ENCODE measurements at places on chromosomes 7 and 10. TPM values are rescaled to one million over a fixed set of nuclear protein-coding genes. Genes with fewer than 3 reads are reported as not detected.

The SMO gene
- total RNA-seq: 0.22 TPM

GRCh38 chr10:34213193-34213804, 601.8 kb downstream of the PARD3 start:
- no peaks in the 10 kb centered on the region for H3K36me3 ChIP-seq
- no peaks in the 10 kb centered on the region for H3K27me3 ChIP-seq
- DNase-seq: no peak
- H3K27ac ChIP-seq: no peak overlapping the region
- H3K4me3 ChIP-seq: no peak overlapping the region
- no peaks in the 10 kb centered on the region for H3K4me1 ChIP-seq

DNA sequence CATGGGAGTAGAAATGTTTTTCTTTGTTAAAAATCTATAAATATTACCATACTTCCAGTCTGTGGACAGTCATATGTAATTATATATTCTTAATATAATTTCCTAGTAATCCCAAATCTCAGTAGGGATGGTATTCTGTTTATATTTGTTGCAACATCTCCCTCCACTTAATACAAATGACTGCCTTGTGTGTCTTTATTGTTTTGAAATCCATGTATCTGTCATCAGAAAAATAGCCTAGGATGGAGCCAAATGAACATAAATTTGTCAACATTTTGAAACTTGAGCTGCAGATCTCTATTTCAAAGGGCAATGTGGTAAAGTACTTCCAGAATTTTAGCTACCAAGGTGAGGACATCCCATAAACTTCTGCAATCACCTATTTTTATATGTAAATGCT, 290.7 kb downstream of the TSPAN12 start:
- no peaks in the 10 kb centered on the region for H3K27me3 ChIP-seq
- no peak overlapping the region for H3K27ac ChIP-seq
- no peak overlapping the region for H3K4me3 ChIP-seq
- no peaks in the 10 kb centered on the region for H3K4me1 ChIP-seq
- H3K36me3 ChIP-seq: no peaks in the 10 kb centered on the region

GRCh38 chr7:112596260-112596659, 115.5 kb downstream of the LSMEM1 start:
- no peak overlapping the region for H3K4me3 ChIP-seq
- H3K27ac ChIP-seq: no peak overlapping the region
- DNase-seq: no peak

The ZEB1 gene
- 38.0 TPM for total RNA-seq

- H3K4me1 ChIP-seq: peaks cover 19% of the 10 kb centered on the region
- DNase-seq: peak; percentile 32
- no peak overlapping the region for H3K27ac ChIP-seq
- no peaks in the 10 kb centered on the region for H3K27me3 ChIP-seq
These were observed 125.0 kb downstream of the FAM53B start for GRCh38 chr10:124619195-124619594.

DNA sequence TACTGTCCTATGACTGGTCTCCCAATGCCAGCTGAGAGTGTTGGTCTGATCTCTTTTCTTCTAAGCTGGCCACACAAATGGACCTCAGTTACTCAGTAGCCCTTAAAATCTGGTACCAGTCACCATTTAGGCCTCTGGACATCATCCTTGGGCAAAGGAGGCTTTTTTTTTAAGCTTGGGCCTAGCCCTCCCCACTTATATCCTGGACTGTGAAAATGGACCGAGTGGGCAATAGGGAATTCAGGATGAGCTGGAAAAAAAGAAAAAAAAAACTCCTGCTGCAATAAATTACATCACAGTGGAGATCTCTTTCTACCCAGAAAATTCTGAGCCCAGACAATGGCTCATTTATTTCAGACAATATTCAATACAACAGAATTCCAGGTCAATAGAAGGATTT, 68.4 kb downstream of the PARP12 start:
- H3K27me3 ChIP-seq: no peaks in the 10 kb centered on the region
- no peak for DNase-seq
- H3K4me3 ChIP-seq: no peak overlapping the region
- H3K27ac ChIP-seq: no peak overlapping the region
- no peaks in the 10 kb centered on the region for H3K4me1 ChIP-seq

DNA sequence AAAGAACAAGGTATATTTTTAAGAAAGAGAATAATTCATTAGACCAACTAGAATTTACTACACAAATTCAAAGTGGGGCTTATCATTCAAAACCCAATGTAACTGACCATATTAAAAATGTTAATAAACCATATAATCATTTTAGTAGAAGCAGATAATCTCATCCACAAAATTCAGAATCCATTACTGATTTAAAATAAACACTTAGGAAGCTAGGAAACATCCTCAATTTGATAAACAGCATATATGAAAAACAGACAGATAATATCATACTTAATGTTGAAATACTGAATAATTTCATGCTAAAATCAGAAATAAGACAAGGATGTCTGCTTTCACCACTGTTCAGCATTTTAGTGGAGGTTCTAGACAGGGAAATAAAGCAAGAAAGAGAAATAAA, 902.8 kb upstream of the PHF14 start:
- no peak for DNase-seq
- H3K27ac ChIP-seq: no peak overlapping the region
- no peaks in the 10 kb centered on the region for H3K36me3 ChIP-seq
- no peak overlapping the region for H3K4me3 ChIP-seq

DNA sequence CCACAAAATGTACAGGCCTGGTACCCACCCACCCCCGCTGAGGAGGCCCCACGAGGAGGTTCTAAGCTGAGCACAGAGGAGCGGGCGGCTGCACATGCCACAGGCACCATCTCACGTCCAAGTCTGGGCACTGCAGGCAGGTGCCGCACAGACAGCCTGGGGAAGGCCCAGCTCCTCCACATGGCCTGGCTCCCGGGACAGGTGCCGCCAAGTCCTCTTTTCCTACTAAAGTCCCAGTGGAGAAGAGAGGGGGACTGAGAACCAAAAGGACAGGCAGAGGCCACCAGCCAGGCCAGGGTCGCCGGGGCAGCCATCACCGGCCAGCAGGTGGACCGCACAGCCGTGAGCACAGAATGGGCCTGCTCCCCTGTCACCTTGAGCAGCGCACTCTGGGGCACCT, 91.1 kb downstream of the MAD1L1 start:
- no peak overlapping the region for H3K4me3 ChIP-seq
- no peak for DNase-seq
- H3K27me3 ChIP-seq: no peaks in the 10 kb centered on the region
- no peak overlapping the region for H3K27ac ChIP-seq

The NSUN5 gene
- total RNA-seq: 66.6 TPM

The A1CF gene
- not detected for total RNA-seq

DNA sequence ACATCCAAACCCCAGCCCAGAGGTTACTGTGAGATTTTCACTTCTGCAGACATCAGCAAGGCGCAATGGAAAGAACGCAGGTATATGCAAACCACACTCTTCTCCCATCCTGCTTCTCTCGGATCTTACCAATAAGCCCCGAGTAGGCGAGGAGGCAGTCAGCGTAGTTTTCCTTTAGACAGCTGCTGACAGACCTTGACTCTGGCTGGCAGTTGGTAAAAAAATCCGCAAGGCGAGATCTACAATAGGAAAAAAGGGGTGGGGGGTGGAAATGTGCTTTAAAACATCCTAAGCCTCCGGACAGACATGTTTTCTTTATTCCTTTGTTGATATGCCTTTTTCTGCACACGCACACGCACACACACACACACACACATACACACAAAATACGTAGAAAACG, 176.5 kb downstream of the GFRA1 start:
- no peak overlapping the region for H3K27ac ChIP-seq
- no peaks in the 10 kb centered on the region for H3K27me3 ChIP-seq
- H3K4me3 ChIP-seq: no peak overlapping the region
- H3K36me3 ChIP-seq: no peaks in the 10 kb centered on the region
- DNase-seq: no peak
- H3K4me1 ChIP-seq: no peaks in the 10 kb centered on the region

DNA sequence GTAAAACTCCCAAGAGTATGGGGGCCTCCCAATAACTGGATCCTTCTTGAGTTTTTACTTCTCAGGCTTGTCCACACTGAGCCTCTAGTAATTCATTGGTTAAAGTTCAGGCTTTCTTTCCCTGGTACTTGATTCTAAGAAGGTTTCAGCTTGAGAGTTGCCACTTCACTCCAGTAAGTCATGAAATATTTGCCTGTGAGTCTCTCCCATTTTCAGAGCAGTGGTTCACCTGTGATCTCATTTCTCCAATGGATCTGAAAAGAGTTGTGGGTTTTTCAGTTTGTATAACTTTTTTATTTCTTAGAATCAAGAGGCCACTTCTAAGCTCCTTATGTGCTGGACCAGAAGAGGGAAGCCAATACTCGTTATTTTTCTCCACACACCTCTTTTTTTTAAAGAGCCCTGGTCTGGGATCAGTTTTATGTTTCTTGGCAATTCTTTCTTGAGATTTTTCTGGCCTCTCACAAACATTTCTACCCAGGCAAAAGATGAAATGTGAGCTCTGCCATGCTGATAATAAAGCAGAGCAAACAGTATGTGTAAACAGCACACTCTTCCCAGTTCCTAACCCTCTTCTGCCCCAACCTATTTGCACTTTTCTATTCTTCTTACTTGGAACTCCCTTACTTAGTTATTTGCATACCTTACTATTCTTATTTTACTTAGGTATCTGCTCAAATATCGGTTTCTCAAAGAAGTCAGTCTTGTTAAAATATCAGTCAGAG, 983.4 kb downstream of the CCSER2 start:
- no peak for DNase-seq
- no peaks in the 10 kb centered on the region for H3K27me3 ChIP-seq
- no peaks in the 10 kb centered on the region for H3K36me3 ChIP-seq
- no peak overlapping the region for H3K27ac ChIP-seq
- no peaks in the 10 kb centered on the region for H3K4me1 ChIP-seq

The PRSS37 gene
- not detected for total RNA-seq

The OPALIN gene
- total RNA-seq: not detected

The MKI67 gene
- 113 TPM for total RNA-seq

The NFKB2 gene
- total RNA-seq: 323 TPM

GRCh38 chr7:98368716-98369115, 32.2 kb downstream of the BAIAP2L1 start:
- no peak overlapping the region for H3K4me3 ChIP-seq
- no peaks in the 10 kb centered on the region for H3K4me1 ChIP-seq
- no peak for DNase-seq
- H3K36me3 ChIP-seq: no peaks in the 10 kb centered on the region

DNA sequence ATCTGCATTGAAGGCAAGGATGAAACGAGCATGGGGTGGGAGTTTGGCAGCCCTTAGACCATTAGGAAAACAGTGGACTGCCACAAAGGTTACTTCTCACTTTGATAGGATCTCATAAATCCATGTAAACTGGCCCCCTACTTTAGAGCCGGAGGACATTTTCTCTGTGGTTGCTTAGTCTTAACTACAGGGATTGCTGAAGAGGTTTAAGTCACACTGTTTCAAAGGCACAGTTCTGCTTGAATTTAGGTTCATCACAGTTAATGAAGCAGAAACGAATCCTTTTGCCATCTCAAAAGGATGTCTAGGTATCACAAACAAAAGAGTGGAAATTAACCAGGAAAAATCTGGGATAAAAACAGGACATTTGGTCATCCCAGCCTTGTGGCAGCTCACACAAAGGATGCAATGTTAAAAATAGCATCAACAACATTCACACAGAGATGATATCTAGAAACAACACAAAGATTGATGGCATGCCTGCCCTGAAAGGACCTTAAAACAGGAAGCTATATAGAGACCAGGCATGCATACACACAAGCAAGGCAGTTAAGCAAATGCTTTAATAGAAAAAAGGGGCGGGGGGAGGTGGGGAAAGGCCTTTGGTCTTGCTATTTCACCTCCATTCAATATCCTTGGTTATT, 74.0 kb downstream of the DOCK4 start:
- no peaks in the 10 kb centered on the region for H3K36me3 ChIP-seq
- DNase-seq: no peak
- H3K27ac ChIP-seq: no peak overlapping the region
- H3K4me1 ChIP-seq: no peaks in the 10 kb centered on the region
- no peak overlapping the region for H3K4me3 ChIP-seq

DNA sequence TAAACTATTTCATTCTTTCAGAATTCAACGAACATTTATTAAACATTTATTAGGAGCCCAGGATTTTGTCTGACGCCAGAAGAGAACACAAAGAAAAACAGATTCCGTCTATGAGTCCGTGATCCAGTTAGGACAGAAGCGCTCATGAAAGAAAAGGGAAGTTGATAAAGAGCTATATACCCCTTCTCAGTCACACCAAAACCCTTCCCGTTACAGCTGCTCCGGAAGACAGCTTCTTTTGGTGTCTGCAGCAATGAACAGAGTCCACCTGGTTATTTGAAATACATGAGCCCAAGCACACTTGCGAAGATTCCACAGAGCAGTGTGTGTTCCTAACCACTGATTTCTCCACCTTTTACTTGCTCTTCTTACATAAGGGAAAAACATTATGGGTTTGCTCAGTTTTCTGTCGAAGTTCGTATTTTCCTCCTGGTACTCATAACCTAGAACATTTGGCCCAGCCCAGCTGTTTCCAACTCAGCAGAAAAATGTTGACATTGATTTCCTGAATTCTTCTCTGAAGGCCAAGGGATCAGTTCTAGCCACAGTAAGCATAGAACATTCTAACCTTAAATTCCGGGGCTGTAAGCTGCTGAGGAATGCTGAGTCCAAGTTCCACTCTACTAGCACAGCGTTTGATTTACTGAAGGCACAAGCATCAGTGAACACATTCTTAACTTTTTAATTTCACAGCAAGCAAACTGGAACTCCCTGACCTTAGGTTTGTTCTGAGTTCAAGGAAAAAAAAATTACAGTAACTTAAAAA, 206.5 kb downstream of the SORCS1 start:
- no peaks in the 10 kb centered on the region for H3K4me1 ChIP-seq
- H3K27me3 ChIP-seq: no peaks in the 10 kb centered on the region
- no peak overlapping the region for H3K4me3 ChIP-seq
- H3K27ac ChIP-seq: no peak overlapping the region
- H3K36me3 ChIP-seq: no peaks in the 10 kb centered on the region

The EN2 gene
- total RNA-seq: not detected

DNA sequence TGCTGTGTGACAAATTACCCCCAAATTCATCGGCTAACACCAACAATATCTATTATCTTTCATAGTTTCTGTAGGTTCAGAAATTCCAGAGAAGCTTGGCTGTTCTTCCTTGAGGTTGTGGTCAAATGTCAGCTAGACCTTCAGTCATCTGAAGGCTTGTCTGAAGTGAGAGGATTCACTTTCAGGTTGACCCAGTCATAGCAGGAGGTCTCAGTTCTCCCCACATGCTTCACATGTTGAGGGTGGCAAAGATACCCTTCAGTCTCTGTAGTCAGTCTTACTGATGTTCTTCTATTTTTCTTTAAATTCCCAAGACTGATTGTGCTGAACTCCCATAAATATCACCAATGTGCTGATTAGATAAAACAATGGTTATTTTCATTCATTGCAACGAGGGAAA, 1692.0 kb downstream of the REEP3 start:
- no peaks in the 10 kb centered on the region for H3K4me1 ChIP-seq
- no peaks in the 10 kb centered on the region for H3K27me3 ChIP-seq
- H3K27ac ChIP-seq: no peak overlapping the region
- H3K4me3 ChIP-seq: no peak overlapping the region
- no peak for DNase-seq

DNA sequence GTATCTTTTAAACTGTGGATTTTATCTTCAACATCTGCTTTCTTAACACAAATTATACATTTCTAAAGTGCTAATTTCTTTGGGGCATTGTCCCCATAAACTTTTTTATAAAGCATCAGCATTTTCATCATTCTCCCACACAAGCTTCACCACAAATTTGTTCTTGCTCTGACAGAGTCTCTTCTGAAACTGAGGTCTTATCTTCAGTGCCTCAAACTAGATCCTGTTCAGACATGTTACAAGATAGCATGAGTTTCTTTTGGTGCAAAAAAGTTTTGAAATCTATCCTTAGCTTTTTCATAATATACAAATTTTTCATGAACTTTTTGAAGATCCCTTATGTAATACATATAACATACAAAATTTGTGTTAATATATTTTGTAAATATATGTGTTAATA, 346.6 kb downstream of the IPMK start:
- no peaks in the 10 kb centered on the region for H3K4me1 ChIP-seq
- DNase-seq: no peak
- no peaks in the 10 kb centered on the region for H3K36me3 ChIP-seq
- H3K27me3 ChIP-seq: no peaks in the 10 kb centered on the region
- H3K4me3 ChIP-seq: no peak overlapping the region

Measured in CD8-positive, alpha-beta memory T cell (primary cell).